ENCODE measurements at places on chromosomes 2 and 18. TPM values are rescaled to one million over a fixed set of nuclear protein-coding genes. Genes with fewer than 3 reads are reported as not detected.

GRCh38 chr2:25081237-25081790 is 39.4 kb downstream of the EFR3B start:
- no peak for DNase-seq

DNA sequence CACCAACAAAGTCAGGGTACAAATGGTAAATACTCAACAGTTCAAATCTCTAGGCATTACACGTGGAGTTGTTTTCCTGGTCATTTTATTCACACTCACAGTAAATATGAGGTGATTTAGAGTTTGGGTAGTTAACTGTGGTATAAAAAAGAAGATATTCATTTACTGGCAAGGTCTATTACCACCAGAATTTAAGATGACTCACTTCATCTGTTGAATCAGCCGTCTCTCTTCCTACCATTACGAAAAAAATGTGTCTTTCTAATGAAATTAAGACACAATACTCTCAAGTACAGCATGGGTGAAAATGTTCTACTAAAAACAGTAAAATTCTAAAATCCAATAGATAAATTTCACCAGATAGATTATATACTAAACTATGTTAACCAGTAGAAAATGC is 21.0 kb upstream of the GPR75 start:
- DNase-seq, result peak; percentile 85

DNA sequence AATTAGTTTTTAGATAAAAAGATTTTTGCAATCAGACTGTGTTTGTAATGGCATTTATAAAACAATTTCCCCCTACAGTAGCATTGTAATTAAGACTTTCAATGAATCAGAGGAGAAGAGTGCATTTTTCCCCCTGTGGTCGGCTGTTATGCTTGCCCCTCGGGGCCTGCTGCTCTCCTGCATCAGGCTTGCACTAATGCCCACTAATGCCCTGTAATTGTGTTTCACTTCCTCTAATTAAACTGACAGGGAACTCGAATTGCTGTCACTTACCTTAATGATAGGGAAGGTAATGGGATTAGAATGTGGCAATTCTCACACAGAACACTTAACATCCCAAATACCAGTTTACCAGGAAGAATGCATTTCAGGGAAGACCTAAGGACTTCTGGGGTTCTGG is 61.2 kb upstream of the LRRTM1 start:
- DNase-seq, result no peak

DNA sequence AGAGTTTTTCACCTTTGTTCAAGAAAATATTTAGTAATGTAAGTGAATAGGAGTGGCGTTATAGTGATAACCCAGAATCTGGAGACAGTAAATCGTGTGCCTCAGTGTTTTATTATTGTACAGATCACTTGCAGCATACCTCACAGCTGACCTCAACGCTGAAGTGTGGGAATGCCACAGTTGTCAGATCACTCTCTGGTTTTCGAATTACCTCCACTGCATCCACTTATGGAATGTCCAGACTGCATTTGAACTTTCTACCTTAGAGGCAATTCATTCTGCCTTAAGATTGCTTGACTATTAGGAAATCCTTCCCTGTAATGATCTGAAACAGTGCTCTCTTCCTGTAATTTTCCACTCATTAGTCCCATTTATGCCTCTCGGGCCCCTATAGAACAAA is 164.5 kb upstream of the ALPP start:
- no peak for DNase-seq

DNA sequence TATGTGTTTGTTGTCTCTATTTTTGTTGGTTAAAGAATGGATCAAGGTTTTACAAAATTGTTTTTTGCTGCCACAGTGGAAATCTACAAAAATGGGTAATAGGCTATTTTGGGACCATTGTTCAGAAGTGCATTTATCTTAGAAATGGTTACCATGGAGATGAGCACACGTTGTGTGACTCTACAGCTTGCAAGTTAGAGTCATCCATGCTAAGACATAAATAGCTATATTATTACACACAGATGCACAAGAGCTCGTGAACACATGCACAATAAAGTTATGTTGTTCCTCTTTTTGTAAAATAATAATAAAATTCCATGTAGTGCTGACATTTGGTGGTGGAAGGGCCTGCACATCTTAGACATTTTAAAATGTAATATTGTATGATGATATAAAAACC is 15.5 kb upstream of the DUSP19 start:
- DNase-seq, result peak; percentile 81

GRCh38 chr2:54255230-54256090 is 569 bp downstream of the TSPYL6 start:
- DNase-seq, result no peak

- no peak for DNase-seq
Measured at GRCh38 chr2:178477443-178478129, 814 bp downstream of the FKBP7 start.

DNA sequence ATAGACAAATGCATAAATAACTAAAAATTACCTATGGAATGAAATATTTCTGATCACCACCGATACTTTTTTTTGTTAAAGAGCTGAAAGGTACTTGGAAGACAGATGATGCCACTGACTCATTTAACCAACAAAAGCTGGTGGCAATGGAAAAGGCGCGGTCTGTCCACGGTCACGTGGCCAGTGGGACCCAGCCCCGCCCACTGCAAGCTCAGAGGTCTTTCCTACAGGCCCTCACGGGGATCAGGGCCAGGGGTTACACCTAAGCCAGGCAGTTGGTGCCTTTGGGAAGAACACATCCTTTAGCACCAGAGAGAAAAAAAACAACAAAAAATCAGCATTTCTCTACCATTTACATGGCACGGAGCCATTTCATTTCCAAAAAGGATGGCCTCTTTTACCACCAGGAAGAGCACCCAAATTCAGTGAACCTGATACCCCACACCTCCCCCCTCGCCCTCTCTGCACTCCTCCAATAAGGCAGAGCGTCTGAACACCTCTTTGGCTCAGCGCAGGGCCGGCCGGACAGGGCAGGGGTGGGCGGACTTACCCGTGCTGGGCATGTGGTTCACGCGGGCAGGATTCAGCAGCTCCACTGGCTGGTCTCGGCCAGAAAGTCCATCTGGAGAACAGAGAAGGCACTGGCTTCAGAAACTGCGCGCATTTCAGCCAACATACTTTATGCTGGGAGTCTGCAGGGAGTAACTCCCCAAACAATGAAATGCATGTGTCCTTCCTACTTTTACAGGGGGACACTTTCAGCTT is 164.6 kb downstream of the HDAC4 start:
- no peak for DNase-seq

Gene C1GALT1C1L
- 0.51 TPM for total RNA-seq

Gene TCF23
- not detected for total RNA-seq

Gene RIT2
- not detected for total RNA-seq

All from fibroblast of lung (primary cell).